Foreskin keratinocyte (primary cell): ENCODE measurements at places on chromosomes 4 and X.

DNA sequence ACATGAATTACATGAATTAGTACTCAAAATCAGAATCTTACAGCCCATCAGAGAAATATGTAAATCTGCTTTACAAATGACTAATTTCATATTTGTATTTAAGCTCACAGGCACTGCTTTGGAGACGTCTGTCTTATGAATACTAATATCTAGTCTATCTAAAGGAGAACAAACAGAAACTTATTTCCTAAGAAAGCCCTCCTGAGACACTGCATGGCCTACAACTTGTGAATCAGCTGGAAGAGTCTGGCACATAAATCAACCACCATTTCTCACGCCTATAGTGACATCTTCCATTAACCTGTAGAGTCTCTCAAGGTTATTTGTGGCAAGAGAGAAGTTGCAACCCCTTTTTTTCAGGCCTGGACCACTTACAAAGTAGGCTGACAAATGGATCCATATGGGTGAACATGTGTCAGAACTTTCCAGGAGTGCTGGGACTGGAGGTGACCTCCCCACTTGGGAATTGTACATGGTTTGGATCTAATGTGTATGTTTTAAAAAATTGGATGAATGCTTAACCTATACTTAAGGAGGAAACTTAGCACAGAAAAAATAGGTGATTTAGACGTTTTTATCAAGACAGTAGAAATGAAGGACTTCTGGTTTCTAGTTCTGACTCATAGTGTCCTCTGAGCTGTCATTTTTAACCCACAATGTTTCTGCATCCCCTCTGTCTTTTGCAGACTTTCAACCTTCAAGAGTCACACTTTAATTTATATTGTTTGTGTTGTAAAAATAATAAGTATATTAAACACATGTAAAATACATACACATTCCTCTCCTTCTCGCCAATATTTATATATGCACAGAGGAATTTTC is 83.2 kb upstream of the ARHGAP24 start:
- DNase-seq = no peak

GRCh38 chr4:101439926-101440325 is 92.6 kb upstream of the PPP3CA start:
- DNase-seq = no peak

GRCh38 chr4:140993370-140993769 is 139.9 kb downstream of the RNF150 start:
- DNase-seq = no peak

DNA sequence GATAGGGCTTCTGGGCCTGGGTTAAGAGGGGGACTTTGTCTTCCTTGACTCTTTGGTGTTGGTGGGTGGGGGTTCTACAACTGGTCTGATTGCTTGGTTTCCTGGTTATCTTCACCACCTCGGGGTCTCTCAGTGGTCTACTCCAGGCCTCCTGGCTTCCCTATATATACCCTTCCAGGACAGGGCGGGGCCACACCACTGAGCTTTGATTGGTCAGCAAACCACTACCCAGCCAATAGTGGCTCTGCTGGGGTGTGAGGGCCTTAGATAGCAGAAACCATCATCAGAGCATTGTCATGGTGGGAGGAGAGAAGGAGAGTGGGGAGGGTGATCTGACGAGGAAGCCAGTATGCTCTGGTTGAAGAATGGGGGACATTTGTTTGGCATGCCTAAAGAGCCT is 14.4 kb upstream of the MAGEA1 start:
- DNase-seq = no peak

DNA sequence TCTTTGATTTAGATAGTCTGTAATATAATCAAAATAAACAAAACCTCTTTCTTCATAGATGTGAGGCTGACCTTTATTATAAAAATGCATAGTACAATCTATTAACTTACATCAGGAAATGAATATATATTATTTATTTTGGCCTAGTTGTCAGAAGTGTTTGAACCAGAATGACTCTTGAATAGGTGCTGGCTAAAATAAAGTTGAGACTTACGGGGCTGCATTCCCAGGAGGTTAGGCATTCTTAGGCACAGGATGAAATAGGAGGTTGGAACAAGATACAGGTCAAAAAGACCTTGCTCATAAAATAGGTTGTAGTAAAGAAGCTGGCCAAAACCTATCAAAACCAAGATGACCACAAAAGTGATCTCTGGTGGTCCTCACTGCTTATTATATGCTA is 1193.3 kb upstream of the IGFBP7 start:
- no peak for DNase-seq

GRCh38 chr4:174940002-174940401 is 21.8 kb downstream of the ADAM29 start:
- DNase-seq = no peak

GRCh38 chr4:171621646-171622045 is 191.6 kb upstream of the GALNTL6 start:
- peak; percentile 1 for DNase-seq

DNA sequence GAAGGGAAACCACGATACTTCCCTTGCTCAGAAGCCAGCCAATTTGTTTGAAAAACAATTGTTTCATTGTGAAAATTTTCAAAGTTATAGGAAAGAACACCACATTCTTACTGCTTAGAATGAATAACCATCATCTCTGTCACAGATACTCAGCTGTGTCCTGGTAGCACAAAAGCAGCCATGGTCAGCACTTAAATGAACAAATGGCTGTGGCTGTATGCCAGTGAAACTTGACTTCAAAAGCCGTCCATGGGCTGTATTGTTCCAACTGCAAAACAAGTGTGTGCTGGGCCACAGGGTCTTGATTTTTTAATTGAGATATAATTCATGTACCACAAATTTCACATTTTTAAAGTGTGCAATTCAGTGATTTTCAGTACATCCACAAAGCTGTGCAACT is 19.6 kb downstream of the NSDHL start:
- DNase-seq = no peak

DNA sequence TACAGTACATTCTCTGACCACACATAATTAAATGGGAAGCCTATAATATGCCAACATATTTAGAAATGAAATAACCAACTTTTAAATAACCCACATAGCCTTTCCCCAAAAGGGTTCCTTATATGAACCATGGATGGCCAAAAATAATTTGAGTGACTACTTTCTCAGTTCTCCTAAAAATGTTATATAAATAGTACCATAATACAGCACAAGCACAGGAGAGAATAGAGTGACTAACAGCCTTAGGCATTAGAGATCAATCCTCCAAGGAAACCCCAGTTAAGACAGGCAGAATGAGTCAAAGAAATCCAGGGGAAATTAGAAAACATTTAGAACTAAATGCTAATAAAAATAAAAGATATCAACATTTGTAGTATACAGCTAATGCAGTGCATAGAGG is 50.2 kb downstream of the ANKRD17 start:
- DNase-seq = peak; percentile 71

- peak; percentile 66 for DNase-seq
These were observed 335.8 kb upstream of the SFRP2 start for GRCh38 chr4:154124539-154125255.

DNA sequence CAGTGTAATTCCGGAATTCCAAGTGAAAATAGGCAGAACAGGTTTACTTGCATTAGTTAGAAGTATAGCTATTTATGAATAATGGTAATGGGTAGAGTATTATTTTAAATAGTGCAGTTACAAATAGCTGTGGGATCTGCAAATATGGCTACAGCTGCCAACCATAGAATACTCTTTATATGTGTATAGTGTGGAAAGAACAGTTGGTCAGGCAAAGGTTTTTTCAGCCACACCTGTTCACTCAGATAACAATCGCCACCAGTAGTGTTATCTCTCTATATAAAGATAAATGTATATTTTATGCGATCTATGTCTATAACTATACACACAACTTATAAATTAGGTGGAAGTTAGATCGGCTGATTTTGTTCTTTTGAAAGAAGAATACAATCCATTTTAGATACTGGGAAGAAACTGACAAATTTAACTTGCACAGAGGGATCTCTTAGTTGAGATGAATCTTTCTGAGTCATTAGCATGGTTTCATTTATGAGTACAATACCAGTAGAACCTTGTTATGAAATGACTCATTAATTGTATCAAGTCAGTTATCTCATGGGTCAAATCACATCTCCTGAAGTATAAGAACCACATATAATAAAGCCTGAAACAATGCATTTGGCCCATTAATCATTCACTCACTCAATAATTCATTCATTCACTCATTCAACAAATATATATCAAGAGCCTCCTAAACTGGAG is 100.9 kb upstream of the NR3C2 start:
- DNase-seq = peak; percentile 70

- peak; percentile 75 for DNase-seq
These were observed 541.8 kb upstream of the SMIM31 start for GRCh38 chr4:164212134-164212533.
